ENCODE measurements at places on chromosomes 12 and 14.

DNA sequence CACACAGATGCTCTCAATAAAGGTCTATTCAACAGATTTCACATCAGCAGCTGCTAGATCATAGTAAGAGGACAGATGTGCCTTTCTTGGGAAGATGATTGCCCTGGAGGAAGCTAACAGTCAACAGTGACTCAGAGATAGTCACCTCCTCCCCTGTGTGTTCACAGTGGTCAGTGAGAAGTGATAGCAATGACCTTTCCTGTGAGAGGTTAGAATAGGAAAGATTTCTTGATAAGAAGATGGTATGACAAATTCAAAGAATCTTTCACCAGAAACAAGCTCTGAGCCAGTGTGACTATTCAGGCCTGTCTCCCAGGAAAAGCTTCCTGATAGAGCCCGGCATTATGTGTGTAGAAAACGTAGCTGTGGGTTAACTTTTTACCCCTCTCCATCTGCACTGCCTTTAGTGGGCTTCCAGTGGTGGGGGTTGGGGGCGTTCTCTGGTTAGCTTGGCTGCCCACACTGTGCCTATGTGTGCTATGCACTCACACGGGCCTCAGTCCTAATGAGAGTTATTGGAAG is 66.4 kb upstream of the ARHGAP5 start:
- DNase-seq: no peak

GRCh38 chr12:75446857-75447256 is 33.7 kb upstream of the GLIPR1 start:
- no peak for DNase-seq

GRCh38 chr12:1469070-1469469 is 125.3 kb downstream of the FBXL14 start:
- DNase-seq: no peak

DNA sequence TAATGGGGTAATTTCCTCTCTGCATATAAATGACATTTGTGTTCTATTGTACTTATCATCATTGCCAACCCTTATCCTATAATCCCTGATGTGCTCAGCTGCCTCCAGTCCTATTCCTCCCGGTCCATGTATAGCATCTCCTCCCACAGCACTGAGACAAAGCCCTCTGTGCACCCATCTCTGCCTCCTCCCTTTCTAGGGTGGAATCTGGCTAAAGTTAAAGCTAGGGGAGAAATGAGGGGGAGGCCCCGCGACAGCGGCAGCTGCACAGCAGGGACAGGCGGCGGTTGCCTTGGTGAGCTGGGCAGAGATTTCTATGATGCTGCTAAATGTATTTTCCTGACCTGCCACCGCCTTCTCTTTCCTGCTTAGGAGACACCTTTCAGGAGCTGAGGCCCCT is 12.8 kb upstream of the ZDHHC22 start:
- no peak for DNase-seq

All from stimulated activated CD4-positive, alpha-beta T cell treated with anti-CD3 and anti-CD28 coated beads, Interleukin-2, amount 100 ng/mL, for 4 hours (primary cell).